ENCODE measurements at places on chromosomes 4 and X. TPM values are rescaled to one million over a fixed set of nuclear protein-coding genes. Genes with fewer than 3 reads are reported as not detected.
A peak's percentile ranks its signal among the peaks of the same experiment; 100 is the strongest.

- no peak for DNase-seq
These were observed 139.9 kb downstream of the CPXCR1 start for GRCh38 chrX:88886908-88887307.

GRCh38 chr4:147195386-147195785, 249.7 kb upstream of the TTC29 start:
- DNase-seq, result no peak

The FOXR2 gene
- total RNA-seq, result not detected

The NEUROG2 gene
- not detected for total RNA-seq

The VGLL1 gene
- not detected for total RNA-seq

The AMMECR1 gene
- 3.0 TPM for total RNA-seq

GRCh38 chr4:48640225-48640624, 139.9 kb downstream of the FRYL start:
- no peak for DNase-seq

The FAM53A gene
- total RNA-seq, result 2.2 TPM

DNA sequence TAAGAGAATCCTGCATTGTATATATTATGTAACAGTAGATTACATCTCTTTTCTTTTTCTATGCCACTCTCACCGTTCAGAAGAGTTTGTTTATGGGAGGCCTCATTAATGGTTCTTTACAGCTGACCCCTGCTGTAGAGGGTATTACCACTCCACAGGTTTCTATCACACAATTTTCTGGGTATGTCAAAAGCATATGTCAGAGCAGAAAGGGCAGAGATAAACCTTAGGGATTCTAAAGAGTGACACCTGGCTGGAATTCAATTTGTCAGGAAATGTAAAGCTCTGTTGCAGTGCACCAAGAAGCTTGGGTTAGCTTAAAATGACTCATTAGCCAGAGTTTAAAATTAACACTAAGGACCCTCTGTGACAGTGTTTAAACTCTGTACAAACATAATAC, 658.7 kb downstream of the PCDH18 start:
- DNase-seq, result no peak

DNA sequence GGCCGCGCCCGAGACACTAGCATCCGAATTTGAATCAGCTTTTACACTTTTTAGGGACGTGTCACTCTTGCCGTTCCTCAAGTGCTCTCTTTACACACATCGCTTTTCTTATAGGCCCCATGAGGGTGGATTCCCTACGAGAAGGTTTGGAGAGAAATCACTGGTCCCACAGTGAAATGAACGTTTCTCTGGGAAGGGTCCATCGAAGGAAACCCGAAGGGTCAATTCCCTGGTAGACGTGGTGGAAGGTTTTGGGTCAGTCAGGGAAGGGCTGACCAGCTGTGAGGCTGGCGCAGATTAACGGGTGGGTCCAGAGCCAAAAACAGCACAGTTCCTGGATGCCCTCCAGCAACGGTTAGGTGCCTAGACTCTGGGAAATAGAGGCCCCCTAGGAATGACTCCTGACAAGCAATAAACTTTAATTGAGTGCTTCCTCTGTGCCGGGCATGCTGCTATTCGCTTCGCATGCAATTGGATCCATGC, 35.9 kb downstream of the ETDC start:
- peak; percentile 68 for DNase-seq

The SMC1A gene
- 27.8 TPM for total RNA-seq

DNA sequence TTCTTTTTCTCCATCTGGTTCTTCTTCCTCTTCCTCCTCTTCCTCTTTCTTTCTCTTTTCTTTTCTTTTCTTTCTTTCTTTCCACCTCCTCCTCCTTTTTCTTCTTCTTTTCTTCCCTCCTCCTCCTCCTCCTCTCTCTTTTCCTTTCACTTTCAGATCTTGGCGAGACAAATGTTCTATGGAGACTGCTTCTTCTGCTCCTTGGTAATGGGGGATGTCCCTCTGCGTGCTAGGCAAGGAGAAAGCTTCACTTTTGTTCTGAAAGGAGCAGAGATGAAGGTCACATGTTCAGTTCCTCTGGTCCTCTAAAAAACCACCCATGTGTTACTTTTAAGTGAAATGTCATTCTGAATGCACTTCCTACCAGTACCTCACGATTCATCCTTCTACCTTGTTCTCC, 33.2 kb downstream of the NBDY start:
- DNase-seq, result no peak

DNA sequence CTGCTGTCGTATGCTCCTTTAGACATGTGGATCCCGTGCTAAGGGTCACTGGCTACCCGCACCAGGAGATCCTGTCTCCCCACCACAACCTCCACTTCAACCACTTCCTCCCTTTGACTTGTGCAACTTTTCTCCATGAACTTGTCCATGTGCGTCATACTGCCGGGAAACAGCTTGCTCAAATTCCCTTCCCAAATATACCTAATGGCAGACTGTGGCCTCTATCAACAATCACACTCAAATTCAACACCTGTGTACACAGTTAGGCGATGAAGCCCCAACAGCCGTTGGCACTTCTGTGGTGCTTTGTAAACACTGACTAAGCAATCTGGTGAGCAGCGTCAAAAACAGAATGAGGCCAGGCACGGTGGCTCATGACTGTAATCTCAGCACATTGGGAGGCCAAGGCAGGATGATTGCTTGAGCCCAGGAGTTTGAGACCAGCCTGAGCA, 49.5 kb downstream of the CD99L2 start:
- peak; percentile 78 for DNase-seq

DNA sequence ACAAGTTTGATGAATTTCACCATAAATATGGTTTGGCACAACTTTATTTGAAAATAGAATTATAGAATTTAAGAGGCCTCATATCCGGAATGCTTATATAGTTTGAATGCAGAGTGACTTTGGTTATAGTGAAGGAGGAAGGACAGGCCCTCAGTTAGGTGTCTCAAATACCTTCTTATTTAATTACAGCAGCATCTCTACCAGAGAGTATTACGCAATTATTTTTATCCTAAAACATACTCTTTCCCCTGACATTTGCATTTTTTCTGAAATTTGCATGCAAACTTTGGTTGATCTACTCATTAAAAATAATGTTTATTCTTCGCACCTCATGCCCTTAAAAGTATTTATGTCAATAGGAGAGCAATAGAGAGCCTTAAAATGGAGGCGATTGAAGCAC, 305.4 kb downstream of the PACRGL start:
- DNase-seq, result no peak

The SPANXA1 gene
- not detected for total RNA-seq

- no peak for DNase-seq
These were observed 8.0 kb downstream of the LGI2 start for GRCh38 chr4:25022766-25023165.

DNA sequence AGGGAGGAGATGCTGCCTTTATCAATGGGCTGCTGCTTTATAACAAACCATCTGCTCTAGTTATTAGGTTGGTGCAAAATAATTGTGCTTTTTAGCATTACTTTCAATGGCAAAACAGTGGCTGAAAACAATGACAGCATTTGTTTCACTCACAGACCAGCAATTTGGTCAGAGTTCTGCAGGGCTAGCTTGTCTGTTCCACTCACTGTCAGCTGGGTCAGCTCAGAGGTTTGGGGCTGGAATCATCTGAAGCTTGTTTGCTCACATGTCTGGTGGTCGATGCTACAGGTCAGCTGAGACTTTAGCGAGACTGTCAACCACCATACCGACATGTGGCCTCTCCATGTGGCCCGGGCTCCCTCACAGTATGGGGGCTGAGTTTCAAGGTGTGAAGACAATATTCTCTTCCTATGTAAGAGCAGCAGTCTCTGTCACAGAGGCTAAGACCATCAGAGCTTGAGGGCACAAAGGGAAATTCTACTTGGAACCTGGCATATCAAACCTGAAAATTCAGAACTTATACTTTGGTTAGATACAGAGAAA, 81.3 kb upstream of the LIMCH1 start:
- DNase-seq, result no peak

GRCh38 chr4:172152284-172152683, 339.1 kb downstream of the GALNTL6 start:
- no peak for DNase-seq

DNA sequence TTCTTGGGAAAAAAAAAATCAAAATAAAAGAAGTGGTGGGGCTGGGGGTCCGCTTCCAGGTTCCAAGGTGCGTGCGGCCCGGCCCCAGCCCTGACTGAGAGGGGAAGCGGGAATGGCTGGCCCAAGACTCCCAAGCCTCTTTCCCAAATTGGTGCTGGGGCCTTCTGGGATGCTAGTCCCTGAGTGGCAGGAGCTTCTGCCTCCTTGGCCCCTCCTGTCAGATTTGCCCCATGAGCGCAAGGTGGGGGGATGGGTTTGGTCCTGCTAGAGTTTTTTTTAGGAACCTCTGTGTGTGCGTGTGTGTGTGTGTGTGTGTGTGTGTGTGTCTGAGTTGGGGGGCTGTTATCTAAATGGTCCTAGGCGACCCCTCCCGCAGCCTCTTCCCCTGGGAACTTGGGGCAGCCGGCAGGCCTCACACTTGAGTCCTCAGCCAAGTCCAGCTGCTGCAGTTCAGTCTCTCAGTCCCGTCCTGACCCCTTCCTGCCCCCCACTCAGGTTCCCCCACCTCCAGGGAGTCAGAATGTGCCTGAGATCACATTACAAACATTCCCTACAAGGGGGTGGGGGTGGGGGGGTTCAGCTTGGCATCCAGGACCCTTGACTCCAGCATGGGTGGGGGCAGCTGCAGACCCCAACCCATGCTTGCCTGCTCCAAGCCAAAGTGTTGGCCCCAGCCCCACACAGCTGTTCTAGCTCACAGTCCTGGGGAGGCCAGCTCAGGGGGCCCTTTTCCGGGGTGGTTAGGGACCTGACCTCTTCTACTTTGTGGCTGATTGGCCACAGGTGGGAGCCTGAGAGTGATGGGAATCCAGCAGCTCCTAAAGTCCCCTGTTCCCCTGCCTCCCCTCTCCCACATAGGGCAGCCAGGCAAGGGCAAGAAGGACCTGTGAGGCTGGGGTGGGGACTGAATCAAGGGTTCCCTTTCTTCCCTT, 4.0 kb downstream of the EFNB1 start:
- DNase-seq, result peak; percentile 10

GRCh38 chrX:136525738-136526606, 6.0 kb upstream of the VGLL1 start:
- peak; percentile 48 for DNase-seq

The AIMP1 gene
- total RNA-seq, result 14.3 TPM

- no peak for DNase-seq
These were observed 38.3 kb downstream of the AFAP1 start for GRCh38 chr4:7901311-7901885.

GRCh38 chr4:108204518-108204917, 35.8 kb upstream of the LEF1 start:
- no peak for DNase-seq

DNA sequence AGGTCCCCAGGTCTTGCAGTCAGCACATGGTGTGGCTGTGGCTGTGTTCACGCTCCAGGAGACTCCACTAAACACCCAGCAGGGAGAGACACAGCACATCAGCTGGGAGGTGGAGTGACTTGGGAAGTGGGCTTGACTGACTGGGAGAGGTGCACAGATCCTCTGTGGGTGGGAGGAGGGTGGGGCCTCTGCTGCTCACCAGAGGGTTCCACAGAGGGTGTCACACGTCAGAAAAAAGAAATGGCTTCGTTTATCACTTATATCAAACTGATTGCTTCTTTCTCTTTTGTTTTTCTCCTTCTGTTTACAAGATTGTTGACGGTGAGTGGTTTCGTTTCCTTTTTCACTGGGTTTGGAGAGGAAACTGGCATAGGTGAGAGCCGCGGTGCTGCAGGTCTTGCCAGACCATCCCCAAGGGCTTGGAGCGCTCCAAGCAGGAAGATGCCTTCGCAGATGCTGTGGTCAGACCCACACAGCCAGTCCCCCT, 24.8 kb upstream of the FAM193A start:
- no peak for DNase-seq

DNA sequence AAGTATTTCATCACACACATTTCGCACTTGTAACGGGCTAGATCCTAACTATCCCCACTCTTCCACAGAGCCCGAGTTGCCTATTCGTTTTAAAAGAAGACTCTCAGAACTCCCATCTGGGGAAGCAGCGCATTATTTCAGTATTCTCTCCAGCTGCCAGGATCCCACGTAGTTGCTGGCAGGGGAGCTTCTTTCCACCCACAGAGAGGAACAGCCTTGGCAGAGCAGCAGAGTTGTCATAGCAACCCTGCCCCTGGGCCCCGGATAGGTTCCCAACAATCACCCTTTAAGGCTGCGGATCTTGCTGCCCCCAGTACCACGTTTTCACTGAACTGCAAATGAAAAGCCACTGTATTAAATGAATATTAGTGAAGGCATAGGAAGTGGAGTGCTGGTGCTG, 106.7 kb downstream of the GPM6A start:
- DNase-seq, result no peak

The FAAH2 gene
- total RNA-seq, result 9.4 TPM

DNA sequence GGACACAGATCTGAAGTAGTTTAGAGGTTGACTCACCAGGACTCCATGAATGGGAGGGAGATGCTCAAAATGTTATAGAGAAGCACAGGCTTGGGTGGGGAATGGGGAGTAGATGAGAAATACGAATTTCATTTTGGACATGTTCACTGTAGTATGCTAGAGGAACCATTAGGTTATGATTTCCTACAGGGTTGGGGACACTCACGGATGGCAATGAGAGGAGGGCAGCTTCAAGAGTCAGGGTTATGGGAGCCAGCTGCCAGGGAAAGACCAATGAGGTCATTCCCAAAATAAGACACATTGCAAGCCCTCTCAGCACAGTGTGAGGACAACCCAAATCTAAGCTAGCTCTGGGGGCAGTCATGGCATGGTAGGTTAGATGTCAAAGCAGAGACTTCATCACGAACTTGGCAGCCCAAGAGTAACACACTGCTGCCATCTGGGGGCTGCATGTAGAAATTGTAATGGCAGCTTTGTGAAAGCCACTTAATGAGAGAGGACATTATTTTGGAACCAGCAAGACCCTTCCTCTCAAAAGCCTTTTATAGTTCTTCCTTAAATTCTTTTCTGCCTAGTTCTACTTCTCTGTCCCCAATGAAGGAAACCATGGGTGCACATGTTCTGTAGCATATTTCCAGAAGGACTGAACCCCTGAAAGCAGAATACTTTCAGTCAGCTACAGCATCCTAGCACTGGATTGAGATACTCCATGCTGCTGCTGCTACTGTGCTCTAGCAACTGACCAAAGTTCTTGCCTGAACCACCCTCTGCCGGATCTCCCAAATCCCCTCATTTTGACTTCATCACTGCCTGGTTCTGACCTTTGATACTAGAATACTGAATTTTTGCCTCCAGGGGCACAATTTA, 16.2 kb upstream of the ZCCHC12 start:
- peak; percentile 45 for DNase-seq

- DNase-seq, result no peak
These were observed 727.9 kb upstream of the DIAPH2 start for GRCh38 chrX:95956745-95957144.

The RENBP gene
- 5.5 TPM for total RNA-seq

The TSPAN6 gene
- 35.2 TPM for total RNA-seq
